ENCODE measurements at places on chromosomes 13 and 19.

GRCh38 chr19:40335855-40336600 lies 12.2 kb downstream of the C19orf47 start:
- no peak for DNase-seq

DNA sequence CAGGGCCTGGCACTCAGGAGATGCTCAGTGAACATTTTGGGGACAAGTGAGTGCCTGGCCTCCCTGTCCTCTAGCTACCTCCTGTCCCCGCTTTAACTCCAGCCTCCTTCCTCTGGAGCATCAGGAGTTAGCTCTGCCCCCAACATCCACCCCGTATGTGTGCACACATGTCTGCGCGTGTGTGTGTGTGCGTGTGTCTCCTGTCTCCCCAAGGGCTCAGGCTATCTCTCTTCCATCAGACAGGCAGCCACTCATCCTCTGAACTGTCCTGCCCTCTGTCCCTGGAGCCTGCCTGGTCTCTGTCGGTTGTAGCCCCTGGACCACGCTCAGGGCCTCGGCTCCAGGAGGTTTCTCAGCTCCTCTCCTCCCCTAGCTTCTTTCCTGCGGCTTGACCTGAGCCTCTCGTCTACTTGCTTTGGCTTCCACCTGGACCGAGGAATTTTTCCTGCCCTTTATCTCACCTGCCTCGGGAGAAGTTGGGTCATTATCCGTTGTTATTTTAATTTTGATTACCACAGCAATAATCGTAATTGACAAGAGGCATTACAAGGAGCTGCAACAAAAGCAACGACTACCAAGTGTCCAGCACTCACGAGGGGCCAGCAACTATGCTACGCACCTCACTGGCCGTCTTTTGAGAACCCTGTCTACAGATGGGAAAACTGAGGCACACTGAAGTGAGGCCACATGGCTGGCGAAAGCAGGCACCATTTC lies 32.0 kb upstream of the ASF1B start:
- DNase-seq = no peak

DNA sequence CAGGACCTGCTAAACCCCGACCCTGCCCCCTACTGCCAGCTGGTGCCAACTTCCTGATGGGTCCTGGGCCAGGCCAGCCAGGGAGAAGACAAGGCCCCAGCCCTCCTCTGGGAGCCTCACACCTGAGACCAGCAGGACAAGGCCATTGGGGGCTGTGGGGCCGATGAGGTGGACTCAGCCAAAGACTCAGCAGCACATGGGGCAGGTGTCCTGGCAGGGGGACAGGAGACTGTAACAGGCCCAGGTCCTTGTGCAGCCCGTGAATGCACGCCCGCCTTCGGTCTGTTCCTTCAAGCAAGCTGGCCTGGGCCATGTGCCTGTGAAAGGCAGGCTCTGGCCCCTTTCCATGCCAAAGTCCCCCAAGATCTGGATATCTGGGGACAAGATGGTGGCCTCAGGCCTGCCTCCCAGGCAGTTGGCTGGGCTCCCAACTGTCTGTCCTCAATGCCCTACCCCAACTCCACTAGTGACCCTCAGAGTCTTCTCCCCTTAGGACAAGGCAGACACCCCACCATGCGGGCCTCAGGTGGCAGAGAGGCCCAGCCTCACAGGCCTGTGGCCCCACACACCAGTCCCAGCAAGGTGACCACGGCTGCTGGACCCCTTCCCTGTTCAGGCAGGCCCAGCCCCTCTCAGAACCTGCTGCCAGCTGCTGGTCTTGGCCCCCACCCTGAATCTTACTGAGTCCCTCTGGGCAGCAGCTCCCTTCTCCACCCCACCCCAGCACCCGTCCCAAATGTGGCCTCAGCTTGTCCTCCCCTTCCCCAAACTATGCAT lies 12.3 kb downstream of the CEACAM19 start:
- DNase-seq = no peak

GRCh38 chr19:44708940-44709339 lies 10.0 kb downstream of the CEACAM16 start:
- no peak for DNase-seq

GRCh38 chr13:89803839-89804238 lies 1543.6 kb upstream of the MIR17HG start:
- DNase-seq = no peak

GRCh38 chr13:24225930-24226329 lies 65.4 kb downstream of the SPATA13 start:
- no peak for DNase-seq

- DNase-seq = no peak
Measured at GRCh38 chr13:104375614-104376013, 1309.4 kb upstream of the SLC10A2 start.

GRCh38 chr13:23383151-23383550 lies 50.4 kb downstream of the SACS start:
- DNase-seq = no peak

DNA sequence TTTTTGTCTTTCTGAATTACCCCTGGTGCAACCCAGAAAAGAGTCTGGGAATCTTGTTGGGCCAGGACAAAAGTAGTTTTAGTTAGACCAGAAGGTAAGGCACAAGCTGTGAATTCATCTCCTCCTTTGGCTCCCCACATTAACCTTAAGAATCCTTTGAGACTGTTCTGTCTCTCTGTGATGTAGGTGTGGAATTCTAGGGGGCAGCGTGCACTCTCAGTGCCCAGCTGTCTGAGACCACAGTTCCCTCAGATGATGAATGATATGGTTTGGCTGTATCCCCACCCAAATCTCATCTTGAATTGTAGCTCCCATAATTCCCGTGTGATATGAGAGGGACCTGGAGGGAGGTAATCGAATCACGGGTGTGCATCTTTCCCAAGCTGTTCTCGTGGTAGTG lies 43.9 kb downstream of the ZNF506 start:
- no peak for DNase-seq

DNA sequence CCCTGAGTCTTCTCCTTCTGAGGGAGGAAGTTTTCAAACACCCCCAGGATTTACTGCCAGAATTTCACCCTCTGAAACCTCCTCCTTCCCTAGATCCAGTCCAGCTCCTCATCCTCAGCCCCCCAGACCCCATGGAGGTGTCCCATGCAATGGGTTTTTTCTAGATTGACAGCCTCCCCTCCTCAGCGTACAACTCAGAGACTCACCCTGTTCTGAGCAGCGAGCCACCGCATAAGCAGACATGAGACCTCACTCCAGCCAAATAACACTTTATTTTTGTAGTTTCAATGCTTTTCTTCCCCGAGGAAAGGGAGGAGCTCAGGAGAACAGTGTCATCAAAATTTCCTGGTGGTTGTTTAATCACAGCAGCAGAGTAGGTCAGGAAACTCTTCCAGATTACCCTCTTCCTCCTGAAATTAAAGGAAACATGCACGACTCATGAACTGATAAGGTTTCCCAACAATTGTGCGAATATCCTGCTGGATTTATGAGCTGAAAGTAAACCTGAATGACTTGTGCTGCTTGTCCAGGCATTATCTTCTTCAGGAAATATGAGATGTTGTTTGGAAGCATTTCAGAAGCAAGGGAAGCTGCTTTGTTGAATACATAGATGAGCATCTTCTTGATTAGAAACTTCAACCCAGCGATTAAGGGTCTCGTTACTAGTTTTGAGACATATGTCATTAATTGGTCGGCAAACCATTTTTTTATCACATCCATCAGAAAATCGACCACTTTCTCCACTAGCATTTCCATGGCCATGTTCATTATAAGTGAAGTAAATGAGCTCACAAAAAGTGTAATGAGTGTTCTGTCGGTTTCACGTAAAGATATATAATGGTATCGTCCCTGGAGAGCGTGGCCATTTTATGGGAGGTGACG lies 36.2 kb downstream of the ERICH4 start:
- DNase-seq = no peak

GRCh38 chr19:5954293-5954692 lies 23.6 kb downstream of the RANBP3 start:
- DNase-seq = no peak

DNA sequence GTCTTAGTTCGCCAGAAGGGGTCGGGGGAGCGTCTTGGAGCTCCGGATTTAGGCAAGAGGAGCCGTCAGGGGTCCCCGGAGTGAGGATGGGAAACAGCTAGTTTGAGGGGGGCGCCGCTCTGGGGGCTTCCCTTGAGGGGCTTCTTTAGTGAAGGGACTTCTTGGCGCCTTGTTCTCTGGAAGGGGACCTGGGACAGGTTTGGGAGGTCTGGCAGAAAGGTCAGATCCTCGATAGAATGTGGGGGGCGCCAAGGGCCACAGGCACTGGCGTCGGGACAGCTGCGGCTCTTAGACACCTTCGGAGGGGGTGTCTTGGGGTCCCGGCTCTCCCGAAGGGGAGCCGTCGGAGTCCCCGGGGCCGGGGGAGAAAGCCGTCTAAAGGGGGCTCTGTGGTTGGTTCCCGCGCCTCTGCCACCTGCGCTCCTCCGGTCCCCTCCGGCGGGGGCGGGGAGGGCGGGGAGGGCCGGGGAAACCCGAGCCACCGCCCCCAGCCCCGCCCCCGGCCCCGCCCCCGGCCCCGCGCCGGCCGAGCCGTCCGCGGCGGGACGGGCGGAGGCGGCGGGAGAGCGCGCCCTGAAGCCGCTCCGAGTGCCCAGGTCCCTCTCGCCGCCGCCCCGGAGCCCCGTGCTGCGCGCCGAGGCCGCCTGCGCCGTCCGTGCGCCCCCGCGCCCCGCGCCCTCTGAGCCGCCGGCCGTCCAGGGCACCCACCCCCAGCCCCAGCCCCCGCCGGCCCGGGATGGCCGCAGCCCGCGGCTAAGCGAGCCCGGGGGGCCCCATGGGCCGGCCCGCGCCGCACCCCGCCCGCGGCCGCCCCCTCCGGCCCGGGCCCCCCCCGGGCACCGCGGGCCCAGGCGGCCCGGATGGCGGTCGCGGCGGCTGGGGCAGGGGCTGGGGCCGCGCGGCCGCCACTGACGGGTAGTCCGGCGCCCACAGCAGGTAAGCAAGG lies at the start of gene NRTN:
Gene NRTN (plus strand): TSS at position 552 of the 946 bp plus-strand sequence. CDS start 19,099 bp downstream, outside the sequence.
- no peak for DNase-seq

GRCh38 chr13:39945226-39945625 lies 289.8 kb downstream of the COG6 start:
- DNase-seq = no peak

DNA sequence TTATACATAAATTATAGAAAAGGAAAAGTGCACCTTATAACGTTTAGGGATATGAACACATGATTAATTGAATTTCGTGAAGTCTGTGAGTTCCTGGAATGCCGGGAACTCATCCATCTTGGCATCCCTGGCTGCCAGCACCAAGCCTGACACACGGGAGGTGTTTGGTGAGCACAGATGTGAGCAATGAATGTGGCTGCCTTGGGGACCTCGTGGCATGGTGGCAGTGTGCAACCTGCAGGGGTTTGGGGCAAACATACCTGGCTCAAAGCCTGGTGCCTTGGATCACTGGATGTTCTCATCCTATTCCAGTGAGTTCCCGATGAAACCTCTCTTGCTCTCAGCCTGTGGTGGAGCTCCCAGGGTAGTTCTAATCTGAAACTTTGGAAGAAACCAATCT lies 10.4 kb upstream of the MAP2K2 start:
- DNase-seq = no peak

DNA sequence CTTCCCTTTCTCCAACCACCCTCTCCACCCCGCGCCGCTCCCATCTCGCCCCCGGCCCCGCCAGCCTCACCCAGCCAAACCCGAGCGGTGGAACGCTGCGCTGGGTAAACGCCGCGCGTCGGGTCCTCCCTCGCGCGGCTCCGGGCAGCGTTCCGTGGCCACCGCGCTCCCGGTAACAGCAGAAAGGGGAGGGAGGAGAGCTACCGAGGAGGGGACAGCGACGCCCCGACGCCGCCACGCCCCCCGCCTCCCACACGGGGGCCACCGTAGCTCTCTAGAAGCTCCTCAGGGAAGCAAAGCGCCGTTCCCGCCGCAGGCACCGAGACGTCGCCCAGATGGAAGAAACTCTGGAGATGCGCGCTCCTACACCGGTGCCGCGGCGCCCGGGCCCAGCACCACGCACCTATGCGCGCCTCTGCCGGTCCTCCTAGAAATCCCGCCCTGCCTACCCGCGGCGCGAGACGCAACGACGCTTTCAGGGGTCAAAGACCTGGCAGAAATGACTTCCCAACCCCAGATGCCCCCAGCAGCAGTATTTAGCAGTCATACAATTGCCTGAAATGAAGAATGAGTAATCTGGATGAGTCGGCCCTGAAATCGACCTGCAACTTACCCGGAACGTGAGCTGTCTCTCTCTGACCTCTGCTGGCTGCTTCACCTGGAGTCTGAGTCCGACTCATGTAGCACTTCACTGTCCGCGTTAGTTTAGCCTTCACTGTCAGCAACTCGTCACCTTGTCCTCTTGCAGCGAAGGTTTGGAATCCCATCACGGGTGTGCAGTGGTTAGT lies at the start of gene RUBCNL:
Gene RUBCNL (minus strand): TSS at position 189 of the 788 bp plus-strand sequence. CDS start 14,777 bp downstream, outside the sequence.
- no peak for DNase-seq

Data from iPS DF 6.9 (cell line).